ENCODE measurements at places on chromosomes 1 and 21.

DNA sequence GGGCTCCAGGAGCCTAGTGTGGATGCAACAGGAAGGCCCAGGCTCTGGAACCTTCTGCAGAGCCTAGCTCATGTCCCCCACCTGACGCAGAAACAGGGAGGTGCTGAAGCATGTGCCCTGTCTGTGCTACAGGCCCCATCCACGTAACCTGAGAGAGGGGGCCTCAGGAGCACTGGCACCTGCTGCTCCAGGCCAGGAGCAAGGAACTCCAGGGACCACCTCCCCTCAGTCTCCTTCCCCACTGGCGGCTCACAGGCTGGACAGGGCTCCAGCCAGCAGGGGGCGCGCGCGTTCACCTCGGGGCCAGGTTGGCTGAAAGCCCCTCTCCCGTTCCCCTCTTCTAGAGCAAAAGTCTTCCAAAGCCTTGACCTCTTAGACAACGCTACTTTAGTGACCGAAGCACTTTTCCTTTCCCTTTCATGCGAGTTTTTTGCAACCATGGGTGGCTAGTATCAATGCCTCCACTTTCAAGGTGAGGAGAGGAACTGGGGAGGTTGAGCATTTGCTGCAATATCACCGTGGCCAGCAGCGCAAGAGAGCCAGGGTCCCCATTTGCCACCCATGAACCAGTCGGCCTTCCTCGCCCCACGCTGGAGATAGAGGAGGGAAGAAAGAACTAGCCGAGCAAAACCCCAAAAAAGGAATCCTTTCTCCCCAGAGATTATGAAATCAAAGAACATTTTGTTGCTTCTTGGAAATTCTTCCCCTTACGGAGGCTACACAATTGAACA lies 52.4 kb upstream of the GPR157 start:
- DNase-seq, result peak; percentile 51

GRCh38 chr21:33762803-33763581 lies 120.7 kb downstream of the ITSN1 start:
- DNase-seq, result no peak

DNA sequence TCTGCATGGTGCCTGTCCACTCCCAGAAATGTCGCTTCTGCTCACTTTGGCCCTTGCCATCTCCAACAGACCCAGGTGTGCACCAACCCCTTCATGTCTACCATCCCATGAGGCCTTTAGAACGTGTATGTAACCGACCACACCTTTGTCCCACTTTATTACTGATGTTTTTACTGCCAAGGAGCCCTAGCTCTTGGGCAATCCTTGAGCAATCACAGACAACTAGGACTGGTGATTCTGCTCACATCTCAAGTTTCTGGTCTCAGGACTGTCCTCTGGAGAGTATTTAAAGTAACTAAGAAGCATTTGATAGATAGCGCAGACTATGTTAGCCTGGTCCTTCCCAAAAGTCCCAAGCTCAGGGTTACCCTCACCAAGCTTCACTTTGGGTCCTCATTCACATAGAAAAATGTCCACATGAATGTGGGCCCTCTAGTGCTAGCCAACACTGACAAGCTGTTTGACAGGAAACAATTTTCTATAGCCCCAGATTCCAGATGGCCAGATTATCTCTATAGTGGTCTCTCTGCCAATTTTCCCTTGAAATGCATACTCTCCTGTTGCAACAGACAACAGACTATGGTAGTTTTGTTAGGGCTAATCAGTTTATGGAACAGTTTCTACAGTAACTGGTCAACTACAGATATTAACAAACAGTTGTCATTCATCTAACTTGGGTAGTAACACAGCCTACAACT lies 6.9 kb upstream of the TMEM81 start:
- DNase-seq, result no peak

DNA sequence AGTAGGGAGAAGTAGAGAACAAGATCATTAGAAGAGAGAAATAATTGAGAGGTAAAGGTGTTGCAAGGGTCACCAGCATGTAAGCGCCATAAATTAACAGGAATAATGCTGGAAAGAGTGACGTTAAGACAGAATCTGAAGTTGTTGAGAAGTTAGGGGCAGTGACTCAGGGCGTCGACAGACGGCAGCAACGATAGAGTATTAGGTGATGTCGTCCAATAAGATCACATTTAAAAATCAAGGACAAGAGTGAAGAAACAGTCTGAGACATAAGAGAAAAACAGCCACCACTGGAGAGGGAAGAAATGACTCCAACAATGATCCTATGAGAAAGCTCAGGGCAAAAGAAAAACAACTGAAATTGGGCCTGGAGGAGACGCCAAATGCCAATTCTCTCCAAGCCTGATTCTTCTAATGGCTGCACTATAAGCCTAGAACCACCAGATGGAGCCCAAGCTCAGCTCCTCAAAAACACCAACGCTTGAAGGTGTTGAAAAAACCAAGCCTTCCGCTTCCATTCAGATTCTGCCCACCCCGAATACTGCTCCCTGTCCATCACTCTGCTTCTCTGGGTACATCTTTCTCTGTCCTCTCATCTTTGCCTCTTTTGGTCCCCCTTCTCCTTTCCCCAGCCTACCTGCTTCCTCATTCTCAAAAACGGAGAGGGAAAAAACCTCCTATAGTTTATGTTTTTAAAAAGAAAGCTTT lies 70.0 kb downstream of the LUZP1 start:
- peak; percentile 27 for DNase-seq

GRCh38 chr1:225980005-225980836 lies 18.9 kb downstream of the SDE2 start:
- no peak for DNase-seq

DNA sequence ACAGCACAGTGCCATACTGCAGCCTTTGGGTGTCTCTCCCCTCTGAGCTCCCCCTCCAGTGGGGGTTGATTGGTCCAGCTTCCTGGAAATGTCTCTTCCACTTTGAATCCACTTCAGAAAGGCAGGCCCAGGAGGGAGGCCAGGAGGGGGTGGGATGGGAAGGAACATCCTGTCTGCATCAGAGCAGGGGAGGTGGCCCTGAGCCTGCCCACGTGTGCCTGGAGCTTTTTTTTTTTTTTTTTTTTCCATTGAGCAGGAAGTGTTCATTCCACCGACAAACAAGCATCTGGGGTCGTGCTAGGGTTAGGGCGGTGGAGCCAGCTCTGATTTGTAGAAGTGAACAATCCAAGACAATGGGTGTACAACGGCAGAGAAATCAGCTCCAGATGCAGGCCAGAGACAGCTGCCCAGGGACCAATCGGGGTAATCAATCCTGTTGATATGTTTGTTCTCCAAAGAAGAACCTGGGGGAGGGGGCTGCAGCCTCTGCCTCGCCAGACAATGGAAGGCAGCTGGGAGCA lies 93.3 kb downstream of the SSBP3 start:
- DNase-seq, result no peak

DNA sequence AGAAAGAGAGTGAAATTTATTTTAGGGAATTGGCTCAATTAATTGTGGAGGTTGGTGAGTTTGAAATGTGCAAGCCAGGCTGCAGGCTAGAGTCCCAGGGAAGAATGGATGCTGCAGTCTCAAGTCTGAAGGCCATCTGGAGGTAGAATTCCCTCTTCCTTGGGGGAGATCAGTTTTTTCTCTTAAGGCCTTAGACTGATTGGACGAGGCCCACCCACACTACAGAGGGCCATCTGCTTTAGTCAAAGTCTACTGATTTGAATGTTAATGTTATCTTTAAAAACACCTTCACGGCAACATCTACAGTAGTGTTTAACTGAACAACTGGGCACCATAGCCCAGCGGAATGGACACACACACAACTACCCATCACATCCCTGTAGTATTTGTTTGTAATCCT lies 245.9 kb upstream of the IRF2BP2 start:
- no peak for DNase-seq

- no peak for DNase-seq
Measured at GRCh38 chr1:156012051-156012817, 8.5 kb downstream of the SSR2 start.

GRCh38 chr1:194068446-194069167 lies 882.2 kb upstream of the B3GALT2 start:
- DNase-seq, result no peak

GRCh38 chr1:13892671-13893325 lies 192.8 kb downstream of the PRDM2 start:
- DNase-seq, result no peak

DNA sequence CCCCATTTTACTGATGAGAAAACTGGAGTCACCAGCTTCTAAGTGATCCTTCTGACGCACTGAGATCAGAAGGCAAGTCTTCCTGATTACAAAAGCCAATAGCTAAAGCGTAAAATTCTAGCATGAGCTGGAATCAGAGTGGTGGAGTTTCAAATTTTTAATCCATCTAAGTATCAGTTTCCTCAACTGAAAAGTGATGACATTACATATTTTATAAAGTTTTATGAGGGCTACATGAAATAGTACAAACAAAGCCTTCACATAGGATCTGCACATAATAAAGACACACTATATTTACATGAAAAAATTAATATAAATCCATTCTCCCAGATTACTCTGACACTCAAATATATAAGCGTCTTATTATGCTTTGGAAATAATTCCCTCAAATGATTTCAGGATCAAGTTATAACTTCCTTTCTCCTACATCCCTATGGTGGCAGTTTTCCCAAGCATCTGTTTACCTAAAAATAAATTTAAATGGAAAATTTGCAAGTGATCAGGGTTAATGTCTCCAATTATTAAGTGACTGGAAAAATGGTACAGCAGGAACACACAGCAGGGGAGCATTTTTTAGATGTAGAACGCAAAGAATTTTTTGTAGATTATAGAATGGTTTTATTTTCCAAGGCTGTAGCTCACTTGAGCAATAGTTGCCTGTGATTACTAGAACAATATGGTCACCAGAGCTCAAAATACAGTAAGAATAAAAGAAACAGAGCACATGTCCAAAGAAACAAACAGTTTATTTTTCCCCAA lies 490.4 kb upstream of the C1orf87 start:
- no peak for DNase-seq

GRCh38 chr21:45590726-45591618 lies 48.7 kb upstream of the SLC19A1 start:
- no peak for DNase-seq

GRCh38 chr1:9031484-9032259 lies 5.4 kb upstream of the SLC2A7 start:
- DNase-seq, result no peak

DNA sequence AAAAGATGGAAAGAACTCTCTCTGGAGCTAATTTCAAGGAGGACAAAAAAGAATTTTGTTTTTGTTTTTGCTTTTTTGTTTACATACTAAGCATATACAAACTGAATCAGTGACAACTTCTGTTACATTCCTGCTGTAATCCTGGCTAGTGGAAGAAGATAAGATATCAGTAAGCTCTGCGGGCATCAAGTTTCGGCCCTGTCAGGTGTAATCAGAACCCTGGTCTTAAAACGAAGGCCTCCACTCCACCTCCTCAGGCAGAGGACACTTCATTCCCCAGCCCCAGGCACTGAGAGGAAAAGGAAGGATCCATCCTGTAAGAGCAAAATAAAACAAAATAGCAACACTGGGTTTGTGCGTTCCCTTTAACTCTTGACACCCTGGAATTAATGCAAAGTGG lies 88.9 kb upstream of the ARHGAP29 start:
- no peak for DNase-seq

DNA sequence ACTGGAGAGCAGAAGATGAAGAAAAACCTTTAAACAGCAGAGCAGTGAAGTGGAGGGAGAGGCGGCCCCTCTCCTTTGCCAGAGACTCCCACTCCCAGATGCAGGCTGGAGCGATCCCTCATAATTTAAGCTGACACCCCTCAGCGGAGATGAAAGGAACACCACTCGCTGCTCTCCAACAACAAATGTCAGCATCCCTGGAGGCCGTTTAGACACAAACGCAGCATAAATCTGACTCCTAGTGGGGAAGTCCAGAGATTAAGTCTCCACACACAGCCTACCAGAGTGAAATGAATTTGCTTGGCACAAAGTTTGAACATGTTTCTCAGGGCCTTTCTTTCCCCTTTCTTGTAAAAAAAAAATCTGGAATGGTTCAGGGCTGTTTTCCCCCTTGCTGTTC lies 137.8 kb downstream of the LMX1A start:
- no peak for DNase-seq

GRCh38 chr1:12132078-12132477 lies 34.7 kb upstream of the TNFRSF1B start:
- no peak for DNase-seq

DNA sequence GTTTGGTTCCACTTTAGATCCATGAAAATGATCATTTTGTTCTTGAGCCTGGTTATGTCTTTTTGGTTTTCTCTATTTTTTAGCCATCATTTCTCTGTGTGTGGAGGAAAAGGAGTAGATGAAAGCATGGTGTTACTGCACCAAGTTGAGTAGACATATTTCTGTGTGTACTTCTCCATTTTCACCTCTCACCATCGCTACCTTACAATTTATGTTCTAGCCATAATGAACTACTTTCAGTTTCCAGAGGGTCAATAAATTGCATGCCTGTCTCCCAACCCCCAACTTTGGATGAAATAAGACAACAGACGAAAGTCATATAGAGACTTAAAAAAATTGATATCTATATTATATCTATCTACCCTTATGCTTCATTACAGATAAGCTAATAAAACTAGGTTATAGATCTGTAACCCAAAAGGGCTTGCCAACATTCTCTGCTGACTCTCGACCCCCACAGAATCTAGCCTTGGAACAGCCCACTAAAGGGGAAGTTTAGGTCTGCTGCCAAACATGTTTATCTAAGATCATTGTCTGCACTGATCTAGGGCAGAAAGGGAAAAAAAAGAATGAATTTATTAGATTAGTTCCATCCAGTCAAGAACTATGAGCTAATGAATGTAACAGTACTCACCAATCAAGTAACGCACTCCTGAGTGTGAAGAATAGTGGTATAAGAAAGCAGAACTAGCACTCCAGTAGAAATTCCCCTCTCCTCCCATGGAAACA lies 7.5 kb upstream of the MAN1A2 start:
- DNase-seq, result no peak

- no peak for DNase-seq
Measured at GRCh38 chr1:35915693-35916092, 15.2 kb upstream of the AGO3 start.

DNA sequence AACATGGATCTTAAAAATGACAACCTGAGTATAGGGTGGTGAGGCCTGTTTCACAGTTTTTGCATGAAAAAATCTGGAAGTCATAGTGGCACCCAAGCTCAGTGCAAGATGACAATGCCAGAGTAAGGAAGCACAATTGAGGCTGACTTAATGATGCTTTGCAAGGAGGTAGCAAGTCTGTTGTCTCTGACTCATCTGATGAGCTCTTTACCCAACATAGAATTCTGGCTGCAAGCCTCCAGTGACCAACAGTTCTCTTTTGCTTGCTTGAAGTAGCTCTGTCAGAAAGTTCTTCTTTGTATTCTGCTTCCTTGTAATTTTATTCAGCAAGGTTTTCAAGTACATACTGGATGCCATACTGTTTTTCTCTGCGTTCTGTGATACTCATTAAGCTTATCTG lies 117.1 kb downstream of the FOXD2 start:
- no peak for DNase-seq

- no peak for DNase-seq
Measured at GRCh38 chr21:32867597-32867996, 96.0 kb upstream of the PAXBP1 start.

DNA sequence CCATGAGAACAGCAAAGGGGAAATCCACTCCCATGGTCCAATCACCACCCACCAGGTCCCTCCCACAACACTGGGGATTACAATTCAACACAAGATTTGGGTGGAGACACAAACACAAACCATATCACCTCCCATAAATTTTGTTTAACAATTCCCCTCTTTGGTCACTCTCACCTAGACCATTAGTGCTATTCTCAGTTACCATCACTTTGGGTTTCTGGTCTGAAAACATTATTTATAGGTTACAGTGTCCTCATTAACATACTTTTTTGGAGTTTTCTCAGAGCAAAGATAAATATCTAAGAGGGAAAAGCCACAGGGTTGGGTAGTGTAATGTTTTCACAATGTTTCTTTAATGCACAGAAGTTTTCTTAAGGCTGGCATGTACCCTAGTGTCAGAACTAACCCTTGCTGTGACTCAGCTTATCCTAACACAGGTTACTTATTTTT lies 47.7 kb upstream of the DNAH14 start:
- no peak for DNase-seq

Data from activated CD8-positive, alpha-beta memory T cell treated with anti-CD3 and anti-CD28 coated beads for 48 hours (primary cell).